ENCODE measurements at places on chromosomes 6 and 20. TPM values are rescaled to one million over a fixed set of nuclear protein-coding genes. Genes with fewer than 3 reads are reported as not detected.

DNA sequence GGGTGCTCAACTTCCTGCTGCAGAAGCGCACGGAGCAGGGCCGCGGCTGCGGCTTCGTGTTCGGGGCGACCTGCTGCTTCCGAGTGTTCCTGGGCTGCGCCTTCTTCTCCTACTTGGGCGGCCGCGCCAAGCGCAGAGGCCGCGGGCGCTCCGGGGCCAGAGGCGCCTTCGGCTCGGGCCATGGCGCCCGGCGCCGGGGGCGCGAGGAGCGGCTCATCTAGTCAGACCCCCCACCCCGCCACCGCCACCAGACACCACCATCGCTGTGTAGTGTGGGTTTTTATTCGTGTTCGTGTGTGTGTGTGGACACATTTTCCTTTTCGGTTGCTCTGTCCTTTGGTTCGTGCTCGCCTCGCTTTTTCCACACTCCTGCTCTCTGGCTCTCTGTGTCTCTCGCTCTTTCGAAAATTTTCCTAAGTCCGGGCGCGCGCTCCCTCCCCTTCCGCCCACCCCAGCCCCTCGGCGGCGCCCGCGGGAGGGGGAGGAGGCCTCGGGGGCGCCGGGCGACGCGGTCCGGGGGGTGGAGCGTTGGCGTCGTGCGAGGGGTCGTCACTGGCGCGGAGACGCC lies 38.1 kb downstream of the GNAS start:
- H3K27me3 ChIP-seq = peaks cover 18% of the 10 kb centered on the region
- H3K4me1 ChIP-seq = peaks cover 21% of the 10 kb centered on the region
- H3K36me3 ChIP-seq = peaks cover 4% of the 10 kb centered on the region
- peak overlapping the region; percentile 89 for H3K27ac ChIP-seq

HSPA1L gene
- 2.5 TPM for total RNA-seq

GRCh38 chr6:74000666-74001490 lies 304.9 kb downstream of the CD109 start:
- H3K4me3 ChIP-seq = no peak overlapping the region
- DNase-seq = no peak
- H3K36me3 ChIP-seq = no peaks in the 10 kb centered on the region
- no peaks in the 10 kb centered on the region for H3K27me3 ChIP-seq
- H3K4me1 ChIP-seq = peaks cover 2% of the 10 kb centered on the region

- peaks cover 8% of the 10 kb centered on the region for H3K36me3 ChIP-seq
- H3K27me3 ChIP-seq = no peaks in the 10 kb centered on the region
- no peak overlapping the region for H3K4me3 ChIP-seq
- peaks cover 4% of the 10 kb centered on the region for H3K4me1 ChIP-seq
- no peak overlapping the region for H3K27ac ChIP-seq
- no peak for DNase-seq
Measured at GRCh38 chr6:168045141-168045691, 33.8 kb downstream of the FRMD1 start.

SDCBP2 gene
- total RNA-seq = 4.0 TPM

CSNK2A1 gene
- 214 TPM for total RNA-seq

FABP7 gene
- total RNA-seq = 3.3 TPM

NKX2-2 gene
- 1.2 TPM for total RNA-seq

- H3K4me1 ChIP-seq = peaks cover 22% of the 10 kb centered on the region
- H3K36me3 ChIP-seq = peaks cover under 1% of the 10 kb centered on the region
- peak overlapping the region; percentile 91 for H3K4me3 ChIP-seq
- DNase-seq = no peak
- no peak overlapping the region for H3K27ac ChIP-seq
Measured at GRCh38 chr6:28633445-28634215, 107.9 kb downstream of the GPX5 start.

DNA sequence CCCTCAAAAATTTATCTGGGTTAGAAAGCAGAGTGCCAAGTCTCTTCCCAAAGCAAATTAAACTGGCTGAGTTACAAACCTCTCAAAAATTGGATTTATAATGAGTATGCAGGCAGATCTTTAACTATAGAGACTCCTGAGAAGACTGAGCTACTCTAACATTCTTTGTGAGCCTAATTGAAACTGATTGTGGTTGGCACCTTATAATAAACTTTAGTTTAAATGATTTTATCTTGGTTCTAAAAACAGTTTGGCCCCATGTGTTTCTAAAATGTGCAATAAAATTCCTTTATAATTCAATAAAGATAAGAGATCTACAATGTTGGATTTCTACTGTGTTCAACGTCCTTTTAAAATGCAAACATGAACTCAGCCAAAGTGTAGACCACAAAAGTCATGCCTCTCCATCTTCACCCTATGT lies 480.2 kb upstream of the RNF217 start:
- H3K4me3 ChIP-seq = no peak overlapping the region
- no peak overlapping the region for H3K27ac ChIP-seq
- DNase-seq = no peak
- H3K36me3 ChIP-seq = no peaks in the 10 kb centered on the region
- H3K27me3 ChIP-seq = no peaks in the 10 kb centered on the region
- peaks cover 5% of the 10 kb centered on the region for H3K4me1 ChIP-seq

CTAGE9 gene
- not detected for total RNA-seq

DNA sequence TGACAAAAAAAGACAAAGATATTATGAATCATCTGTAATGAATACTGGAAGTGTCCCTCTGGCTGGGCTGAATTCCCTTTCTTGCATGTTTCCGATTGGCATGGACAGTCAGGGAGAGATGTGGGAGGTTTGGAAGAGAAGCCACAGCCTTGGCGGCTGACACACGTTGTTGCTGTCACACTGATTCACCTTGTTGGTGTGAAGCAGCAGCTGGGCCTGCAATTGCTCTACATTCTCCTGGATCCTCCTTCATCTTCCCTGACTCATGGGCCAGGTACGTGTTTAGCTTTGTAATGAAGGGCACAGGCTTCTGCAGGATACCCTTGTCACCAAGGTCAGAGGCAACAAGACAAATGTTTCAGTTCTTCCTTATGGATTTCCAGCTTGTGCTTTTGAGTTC lies 13.4 kb upstream of the SMIM8 start:
- H3K27ac ChIP-seq = no peak overlapping the region
- H3K36me3 ChIP-seq = peaks cover under 1% of the 10 kb centered on the region
- H3K27me3 ChIP-seq = no peaks in the 10 kb centered on the region

GRCh38 chr6:53635322-53635721 lies 30.2 kb downstream of the KLHL31 start:
- DNase-seq = no peak
- H3K27me3 ChIP-seq = no peaks in the 10 kb centered on the region
- H3K4me1 ChIP-seq = no peaks in the 10 kb centered on the region
- no peak overlapping the region for H3K27ac ChIP-seq
- H3K4me3 ChIP-seq = no peak overlapping the region

GRCh38 chr6:1045239-1045638 lies 266.7 kb upstream of the FOXQ1 start:
- H3K36me3 ChIP-seq = no peaks in the 10 kb centered on the region
- H3K4me3 ChIP-seq = no peak overlapping the region
- H3K27me3 ChIP-seq = peaks cover 1% of the 10 kb centered on the region
- no peak overlapping the region for H3K27ac ChIP-seq
- no peaks in the 10 kb centered on the region for H3K4me1 ChIP-seq
- no peak for DNase-seq

IL17A gene
- not detected for total RNA-seq

DNA sequence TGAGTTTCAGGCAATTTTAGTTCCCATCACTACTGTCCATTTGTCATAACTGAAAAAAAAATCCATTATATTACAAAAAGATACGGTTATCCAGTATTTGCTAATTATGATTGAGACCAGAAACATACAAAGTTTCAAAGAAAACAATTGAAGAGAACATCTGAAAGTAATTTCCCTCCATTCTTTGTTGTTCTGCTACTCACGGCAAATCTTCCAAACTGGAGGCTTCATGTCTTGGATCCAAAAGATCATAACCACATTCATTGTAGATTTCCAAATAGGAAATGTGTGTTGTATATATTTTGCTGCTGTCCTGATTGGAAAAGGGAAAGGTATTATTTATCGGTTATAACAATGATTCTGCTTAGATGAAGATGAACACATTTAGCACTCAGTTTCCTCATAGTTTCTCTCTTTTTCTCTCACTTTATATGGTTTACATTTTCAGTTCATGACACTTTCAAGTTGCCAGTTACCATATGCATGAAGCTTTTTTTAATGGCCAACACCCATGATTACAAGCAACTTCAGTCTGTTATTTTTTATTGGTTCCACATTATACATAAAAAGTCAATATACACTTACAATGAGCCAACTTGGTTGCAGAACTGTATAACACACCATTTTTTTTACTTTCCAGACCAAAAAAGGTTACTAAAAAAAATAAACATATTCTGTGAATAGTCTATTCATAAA lies 90.4 kb downstream of the KIF6 start:
- no peak overlapping the region for H3K4me3 ChIP-seq
- no peaks in the 10 kb centered on the region for H3K27me3 ChIP-seq
- DNase-seq = no peak

NOX3 gene
- not detected for total RNA-seq

PGC gene
- total RNA-seq = not detected

- no peak for DNase-seq
- peaks cover 16% of the 10 kb centered on the region for H3K27me3 ChIP-seq
- H3K4me3 ChIP-seq = no peak overlapping the region
- no peaks in the 10 kb centered on the region for H3K36me3 ChIP-seq
Measured at GRCh38 chr6:168601546-168601945, 160.6 kb downstream of the SMOC2 start.

DNA sequence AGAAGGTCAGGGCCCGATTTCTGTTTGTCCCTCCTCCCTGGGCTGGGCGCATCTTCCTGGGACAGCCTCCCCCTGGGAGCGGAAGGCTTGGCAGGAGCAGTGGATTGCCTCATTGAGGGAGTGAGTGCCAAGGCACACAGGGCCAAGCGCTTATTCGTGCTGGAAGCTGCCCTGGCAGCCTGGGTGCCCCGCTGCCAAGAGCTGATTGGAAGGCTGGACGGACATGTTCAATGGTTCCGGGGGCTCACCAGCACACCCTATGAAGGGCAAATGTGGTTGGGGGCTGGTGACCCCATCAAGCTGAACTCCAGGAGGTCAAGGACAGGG lies 10.3 kb upstream of the ZNF831 start:
- H3K4me1 ChIP-seq = no peaks in the 10 kb centered on the region
- H3K4me3 ChIP-seq = no peak overlapping the region
- H3K36me3 ChIP-seq = no peaks in the 10 kb centered on the region
- no peak for DNase-seq

DNA sequence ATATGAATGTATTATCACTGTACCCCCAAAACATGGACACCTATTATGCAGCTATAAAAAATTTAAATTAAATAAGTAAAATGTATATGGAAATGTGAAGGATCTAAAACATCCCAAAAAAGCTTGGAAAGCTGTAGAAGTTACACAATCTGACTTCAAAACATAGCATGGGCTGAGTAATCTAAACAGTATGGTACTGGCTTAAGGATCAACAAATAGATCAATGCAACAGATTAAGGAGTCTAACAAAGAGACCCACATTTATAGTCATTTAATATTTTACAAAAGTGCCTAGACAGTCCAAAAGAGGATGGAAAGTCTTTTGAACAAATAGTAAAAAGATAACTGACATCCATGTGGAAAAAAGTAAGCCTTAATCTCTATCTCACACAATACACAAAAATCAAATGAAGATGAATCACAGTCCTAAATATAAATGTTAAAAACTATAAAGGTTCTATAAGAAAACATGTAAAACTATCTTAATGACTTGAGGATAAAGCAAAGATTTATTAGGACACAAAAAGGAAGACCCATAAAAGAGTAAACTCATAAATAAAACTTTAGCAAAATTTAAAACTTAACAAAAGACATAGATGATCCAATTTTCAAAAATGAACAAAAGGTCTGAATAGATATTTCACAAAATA lies 46.8 kb downstream of the RANBP9 start:
- peaks cover 11% of the 10 kb centered on the region for H3K4me1 ChIP-seq
- H3K27ac ChIP-seq = no peak overlapping the region
- no peaks in the 10 kb centered on the region for H3K27me3 ChIP-seq
- no peak overlapping the region for H3K4me3 ChIP-seq
- H3K36me3 ChIP-seq = no peaks in the 10 kb centered on the region
- no peak for DNase-seq

AIF1 gene
- not detected for total RNA-seq

- no peak overlapping the region for H3K4me3 ChIP-seq
- H3K4me1 ChIP-seq = no peaks in the 10 kb centered on the region
- H3K27me3 ChIP-seq = no peaks in the 10 kb centered on the region
- no peak overlapping the region for H3K27ac ChIP-seq
- H3K36me3 ChIP-seq = no peaks in the 10 kb centered on the region
- DNase-seq = no peak
Measured at GRCh38 chr6:133291671-133292070, 50.5 kb downstream of the EYA4 start.

DNA sequence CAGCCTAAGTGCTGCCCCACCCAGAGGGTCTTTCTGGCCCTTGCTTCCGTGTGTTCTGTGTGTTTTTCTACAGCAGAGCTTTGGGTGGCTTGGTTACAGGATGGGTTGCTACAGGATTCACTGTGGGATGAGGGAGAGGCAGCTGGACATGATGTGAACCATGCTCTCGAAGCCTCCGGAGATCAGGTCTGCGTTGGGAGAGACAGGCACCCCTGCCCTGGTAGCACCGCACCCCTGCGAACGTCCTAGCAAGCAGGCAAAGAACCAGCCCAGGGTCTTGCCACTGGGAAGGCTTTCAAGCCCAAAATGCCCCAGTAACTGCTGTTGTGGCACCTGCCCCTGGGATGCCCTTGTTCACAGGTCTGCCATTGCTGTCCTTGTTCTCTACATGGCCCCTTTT lies 66.4 kb downstream of the IGF2R start:
- H3K27ac ChIP-seq = no peak overlapping the region
- peaks cover 8% of the 10 kb centered on the region for H3K4me1 ChIP-seq
- peaks cover 4% of the 10 kb centered on the region for H3K36me3 ChIP-seq
- no peaks in the 10 kb centered on the region for H3K27me3 ChIP-seq
- no peak overlapping the region for H3K4me3 ChIP-seq

WFDC10B gene
- not detected for total RNA-seq

DNA sequence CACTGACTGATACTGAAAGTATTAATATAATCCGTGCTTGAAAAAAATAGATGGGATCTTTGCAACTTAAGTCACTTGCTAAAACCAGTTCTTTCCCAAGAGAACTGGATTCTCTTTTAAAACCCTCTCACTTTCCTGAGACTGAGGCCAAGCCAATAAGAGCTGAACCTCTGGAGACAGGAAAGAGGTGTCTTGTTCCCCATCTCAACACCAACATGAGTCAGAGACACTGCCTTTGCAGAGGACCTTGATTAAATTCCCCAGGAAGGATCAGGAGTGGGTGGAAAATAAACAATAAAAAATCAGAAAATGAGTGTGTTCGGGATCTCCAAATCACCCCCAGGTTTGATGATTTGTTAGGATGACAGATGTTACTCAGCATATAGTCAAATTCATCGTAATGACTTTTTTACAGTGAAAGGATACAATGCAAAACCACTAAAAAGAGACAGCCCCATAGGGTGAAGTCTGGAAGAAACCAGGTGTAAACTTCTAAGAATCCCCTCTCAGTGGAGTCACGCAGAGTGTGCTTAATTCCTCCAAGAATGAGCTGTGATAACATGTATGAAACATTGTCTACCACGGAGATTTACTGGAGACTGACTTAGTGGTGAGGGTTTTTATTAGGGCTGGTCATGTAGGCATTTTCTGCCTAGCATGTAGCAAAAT lies 122.8 kb upstream of the BEND3 start:
- no peaks in the 10 kb centered on the region for H3K36me3 ChIP-seq
- no peak for DNase-seq
- no peaks in the 10 kb centered on the region for H3K27me3 ChIP-seq
- H3K4me1 ChIP-seq = peaks cover 5% of the 10 kb centered on the region

- H3K27me3 ChIP-seq = peaks cover 9% of the 10 kb centered on the region
- DNase-seq = no peak
- H3K36me3 ChIP-seq = peaks cover 4% of the 10 kb centered on the region
- H3K27ac ChIP-seq = no peak overlapping the region
- H3K4me3 ChIP-seq = no peak overlapping the region
Measured at GRCh38 chr6:43933148-43933885, 163.3 kb downstream of the VEGFA start.

CSNK2B gene
- 214 TPM for total RNA-seq

- no peak for DNase-seq
- no peak overlapping the region for H3K4me3 ChIP-seq
- H3K36me3 ChIP-seq = no peaks in the 10 kb centered on the region
- no peak overlapping the region for H3K27ac ChIP-seq
Measured at GRCh38 chr6:98433325-98434056, 400.9 kb upstream of the POU3F2 start.

Data from glutamatergic neuron (in vitro differentiated cells).